SJSA1 (cell line): ENCODE measurements at places on chromosomes 3 and 15. TPM values are rescaled to one million over a fixed set of nuclear protein-coding genes. Genes with fewer than 3 reads are reported as not detected.

- no peak for DNase-seq
These were observed 26.9 kb upstream of the SAMMSON start for GRCh38 chr3:69972672-69973071.

- DNase-seq, result peak; percentile 73
These were observed 53.6 kb downstream of the LMCD1 start for GRCh38 chr3:8555113-8555661.

The CYP1A1 gene
- total RNA-seq, result 0.18 TPM in 1 of 2 replicates, not detected in the other

The IQSEC1 gene
- total RNA-seq, result 6.5 and 9.6 TPM in 2 replicates

The GHSR gene
- not detected in 2 replicates for total RNA-seq

DNA sequence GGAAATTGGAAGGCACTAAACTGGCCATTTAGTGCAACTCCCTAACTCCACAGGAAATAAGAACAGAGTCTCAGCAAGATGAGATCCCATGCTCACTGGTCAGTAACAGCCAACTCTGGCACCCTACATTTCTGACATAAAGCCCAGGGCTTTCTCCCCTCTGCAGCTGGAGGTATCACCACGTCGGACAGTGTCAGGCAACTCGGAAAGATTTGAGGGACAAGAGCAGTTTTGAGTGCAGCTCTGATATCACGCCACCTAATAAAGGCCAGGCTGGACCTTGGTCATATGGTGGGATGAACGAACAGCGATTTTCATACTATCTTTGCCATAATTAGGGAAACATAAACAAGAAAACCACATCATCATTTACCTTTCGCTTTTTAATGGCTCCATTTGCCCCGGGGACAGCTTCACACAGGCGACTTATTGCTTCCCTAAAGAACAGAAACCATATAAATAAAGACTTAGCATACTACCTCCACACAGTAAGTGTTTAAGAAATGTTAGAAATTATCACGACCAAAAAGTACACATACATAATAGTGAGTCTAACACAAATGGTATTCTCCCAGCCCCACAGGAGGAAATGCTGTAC is 12.5 kb downstream of the EID1 start:
- no peak for DNase-seq
